ENCODE measurements at places on chromosomes 4 and X. TPM values are rescaled to one million over a fixed set of nuclear protein-coding genes. Genes with fewer than 3 reads are reported as not detected.

Gene PCDH18
- not detected for total RNA-seq

- no peak for DNase-seq
Observed at GRCh38 chr4:53974561-53974960, 89.8 kb downstream of the CHIC2 start.

Gene USP17L29
- total RNA-seq: not detected

Gene SMIM10L2A
- total RNA-seq: 0.16 TPM

Gene INPP4B
- 66.6 TPM for total RNA-seq

Gene KIF4A
- total RNA-seq: 21.2 TPM

GRCh38 chr4:103996637-103997036, 276.9 kb upstream of the TACR3 start:
- DNase-seq: no peak

Gene CDKL2
- total RNA-seq: 0.62 TPM

DNA sequence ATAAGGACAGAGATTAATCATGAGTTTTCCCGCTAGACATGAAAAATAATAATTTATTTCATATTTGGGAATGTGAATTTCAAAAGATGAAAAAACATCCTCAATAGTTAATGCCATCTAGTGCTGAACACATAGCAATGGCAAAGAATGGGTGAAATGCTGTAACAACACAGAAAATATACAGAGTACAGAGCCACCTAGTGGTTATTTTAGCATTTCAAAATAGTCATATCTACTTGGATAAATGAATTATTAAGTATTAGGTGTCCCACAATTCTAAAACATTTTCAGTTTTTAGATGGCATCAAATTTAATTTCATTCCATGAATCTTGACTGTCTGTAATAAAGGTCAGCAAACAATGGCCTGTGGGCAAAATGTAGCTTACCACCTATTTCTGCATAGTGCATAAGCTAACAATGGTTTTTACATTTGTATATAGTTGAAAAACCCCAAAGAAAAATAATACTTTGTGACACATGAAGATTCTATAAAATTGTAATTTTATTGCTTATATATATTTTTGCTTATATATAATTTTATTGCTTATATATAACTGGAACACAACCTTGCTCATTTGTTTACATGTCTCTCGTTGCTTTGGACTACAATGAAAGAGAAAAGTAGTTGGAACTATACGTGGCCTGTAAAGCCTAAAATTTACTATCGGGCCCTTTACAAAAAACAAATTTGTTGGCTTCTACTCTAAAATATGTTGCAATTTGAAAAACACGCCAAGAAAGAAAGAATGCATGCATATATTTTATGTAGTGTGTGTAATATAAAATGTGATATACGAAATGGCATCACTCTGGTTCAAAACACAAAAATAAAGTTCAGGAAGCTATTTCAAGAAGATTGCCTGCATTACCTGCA, 99.1 kb upstream of the FAM47C start:
- DNase-seq: no peak

DNA sequence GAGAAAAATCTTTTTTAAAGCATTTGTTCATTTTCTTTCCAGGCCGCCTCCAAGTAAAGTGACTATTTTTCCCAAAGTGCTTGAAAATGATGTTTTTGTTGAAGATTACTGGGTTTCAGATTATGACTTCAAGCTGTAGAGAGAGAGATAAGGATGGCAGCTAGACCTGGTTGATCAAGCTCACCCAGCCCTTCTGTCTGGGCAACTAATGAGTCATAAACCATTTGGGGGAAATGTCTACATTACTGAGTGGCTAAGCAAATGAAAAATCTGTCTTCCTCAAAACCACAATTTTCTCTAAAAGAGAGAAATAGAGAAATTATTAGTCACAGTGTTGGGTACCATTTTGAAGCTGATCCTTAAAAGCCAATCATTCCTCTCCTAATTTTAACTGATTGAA, 355.4 kb upstream of the CPEB2 start:
- no peak for DNase-seq

- DNase-seq: no peak
Observed at GRCh38 chr4:80134936-80135701, 62.1 kb upstream of the ANTXR2 start.

Gene GAGE12F
- total RNA-seq: not detected

Gene HTRA3
- not detected for total RNA-seq

DNA sequence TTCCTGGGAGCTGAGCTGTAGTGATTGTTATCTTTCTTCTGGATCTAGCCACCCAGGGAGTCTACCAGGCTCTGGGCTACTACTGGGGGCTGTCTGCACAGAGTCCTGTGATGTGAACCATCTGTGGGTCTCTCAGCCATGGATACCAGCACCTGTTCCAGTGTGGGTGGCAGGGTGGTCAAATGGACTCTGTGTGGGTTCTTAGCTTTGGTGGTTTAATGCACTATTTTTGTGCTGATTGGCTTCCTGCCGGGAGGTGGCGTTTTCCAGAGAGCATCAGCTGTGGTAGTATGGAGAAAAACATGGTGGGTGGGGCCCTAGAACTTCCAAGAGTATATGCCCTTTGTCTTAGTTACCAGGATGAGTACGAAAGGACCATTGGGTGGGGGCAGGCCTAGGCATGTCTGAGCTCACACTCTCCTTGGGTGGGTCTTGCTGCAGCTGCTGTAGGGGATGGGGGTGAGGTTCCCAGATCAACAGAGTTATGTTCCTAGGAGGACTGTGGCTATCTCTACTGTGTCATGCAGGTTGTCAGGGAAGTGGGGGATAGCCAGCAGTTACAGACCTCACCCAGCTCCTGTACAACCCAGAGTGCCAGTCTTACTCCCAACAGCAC, 264.8 kb upstream of the LDB2 start:
- DNase-seq: no peak

- DNase-seq: no peak
Observed at GRCh38 chr4:3257556-3258482, 8.9 kb downstream of the MSANTD1 start.

Gene KIT
- not detected for total RNA-seq

Gene CCDC160
- not detected for total RNA-seq

Gene NOX1
- not detected for total RNA-seq
